ENCODE measurements at places on chromosomes 6 and 20.

GRCh38 chr20:14866841-14867514 is 529.6 kb upstream of the FLRT3 start:
- DNase-seq, result no peak

DNA sequence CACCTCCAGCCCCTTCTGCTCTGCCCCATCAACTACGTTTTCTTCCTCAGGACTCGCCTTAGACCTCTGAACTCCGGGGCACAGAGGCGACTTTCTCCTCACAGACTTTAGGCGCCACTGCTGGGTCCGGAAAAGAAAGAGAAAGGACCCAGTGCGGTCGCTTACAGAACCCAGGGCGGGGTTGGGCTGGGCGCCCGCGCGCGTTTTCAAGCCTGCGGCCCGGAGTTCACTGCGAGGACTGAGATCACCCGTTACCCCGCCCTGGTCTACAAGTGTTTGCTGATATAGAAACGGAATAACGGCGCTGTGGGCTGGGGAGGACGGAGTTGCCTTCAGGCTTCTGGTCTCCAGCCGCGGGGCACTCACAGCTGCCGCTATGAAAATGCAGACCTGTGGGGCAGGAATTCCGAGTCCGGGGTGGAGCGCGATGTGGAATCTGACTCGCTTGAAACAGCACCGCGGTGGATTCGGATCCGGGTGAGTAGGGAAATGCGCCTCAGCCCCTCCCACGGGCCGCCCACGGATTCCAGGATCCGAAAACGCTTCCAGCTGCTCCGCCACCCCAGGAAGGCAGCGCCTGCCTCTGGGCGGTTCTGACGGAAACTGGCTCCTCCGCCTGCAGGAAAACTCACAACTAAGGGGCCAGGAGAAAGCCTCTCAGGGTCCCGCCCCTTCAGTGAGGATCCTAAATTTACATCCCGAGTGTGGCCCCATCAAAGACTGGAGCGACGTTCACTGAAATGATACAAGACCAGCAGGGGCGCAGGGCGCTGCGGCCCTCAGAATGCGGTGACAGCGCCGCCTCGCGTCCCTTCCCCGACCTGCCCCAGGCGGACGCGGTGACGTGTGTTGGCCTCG is 29.4 kb downstream of the HLA-F start:
- DNase-seq, result peak; percentile 88

DNA sequence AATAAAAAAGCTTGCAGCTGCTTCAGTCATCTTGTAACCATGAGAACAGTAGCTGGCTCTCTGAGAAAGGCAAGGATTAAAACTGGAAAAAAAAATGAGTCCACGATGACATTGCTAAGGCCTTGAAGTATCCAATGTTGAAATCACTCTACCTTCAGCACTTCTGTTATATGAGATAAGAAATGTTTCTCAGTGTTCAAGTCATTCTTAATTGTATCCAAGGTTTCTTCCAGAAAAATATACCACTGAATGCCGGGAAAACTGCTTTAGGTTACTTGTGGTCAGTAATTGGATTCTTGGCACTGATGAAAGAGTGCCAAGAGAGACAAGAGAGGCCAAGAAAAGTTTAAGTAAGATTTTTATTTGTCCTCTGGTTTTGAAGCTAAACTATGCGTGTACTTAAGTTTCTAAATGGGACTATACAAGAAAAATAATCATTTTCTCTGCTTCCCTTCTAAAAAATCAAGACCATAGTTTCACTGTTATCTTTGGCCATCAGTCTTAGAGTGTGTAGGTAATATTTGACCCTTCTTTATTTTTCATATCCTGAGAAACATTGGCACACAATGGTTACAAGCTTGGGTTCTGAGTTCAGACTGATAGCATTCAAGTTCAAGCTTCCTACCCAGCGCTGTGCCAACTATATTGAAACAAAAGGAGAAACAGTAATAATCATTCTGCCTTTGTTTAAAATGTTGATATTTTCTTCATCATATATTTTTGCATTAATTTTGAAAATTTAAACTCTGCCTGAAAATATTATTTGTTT is 84.6 kb downstream of the TRDN start:
- no peak for DNase-seq

GRCh38 chr6:35435074-35435837 is 16.9 kb upstream of the FANCE start:
- DNase-seq, result no peak

DNA sequence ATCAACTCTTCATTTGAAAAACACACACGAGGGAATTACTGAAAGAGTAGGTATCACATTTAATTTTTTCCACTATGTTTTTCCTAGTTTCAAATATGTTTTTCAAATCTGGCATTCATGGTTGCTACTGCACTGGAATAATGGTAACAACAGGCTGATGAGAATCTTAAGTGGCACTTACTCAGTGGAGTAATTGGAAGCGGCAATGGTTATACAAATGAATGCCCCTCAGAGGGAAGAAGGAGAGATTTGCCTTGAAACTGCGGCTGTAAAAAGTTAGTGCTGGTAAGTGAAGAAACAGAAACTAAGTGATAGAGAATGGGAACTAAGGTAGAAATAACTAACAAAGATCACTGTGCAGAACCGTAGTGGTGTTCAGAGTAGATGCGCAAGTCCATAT is 41.0 kb upstream of the PDE7B start:
- no peak for DNase-seq

DNA sequence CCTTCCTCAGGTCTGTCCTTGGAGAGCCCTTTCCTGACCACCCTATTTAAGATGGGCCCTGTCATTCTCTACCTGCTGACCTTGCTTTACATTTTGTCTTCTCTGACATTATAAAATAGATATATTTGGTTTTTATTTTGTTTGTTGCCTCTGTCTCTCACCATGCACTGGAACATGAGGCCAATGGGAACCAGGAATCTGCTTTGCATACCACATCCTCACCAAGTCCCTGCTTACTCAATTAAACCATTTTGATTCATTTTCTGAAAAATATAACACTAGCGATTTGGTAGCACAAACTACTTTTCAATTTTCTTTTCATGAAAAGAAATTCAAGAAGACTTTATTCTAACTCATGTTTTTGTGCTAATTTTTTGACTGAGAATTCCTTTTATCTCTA is 32.8 kb upstream of the POPDC3 start:
- DNase-seq, result no peak

Data from mucosa of gallbladder (tissue), 1 donor.